Activated T-cell treated with anti-CD3 and anti-CD28 coated beads for 48 hours (primary cell): ENCODE measurements at places on chromosomes 6 and 20.

DNA sequence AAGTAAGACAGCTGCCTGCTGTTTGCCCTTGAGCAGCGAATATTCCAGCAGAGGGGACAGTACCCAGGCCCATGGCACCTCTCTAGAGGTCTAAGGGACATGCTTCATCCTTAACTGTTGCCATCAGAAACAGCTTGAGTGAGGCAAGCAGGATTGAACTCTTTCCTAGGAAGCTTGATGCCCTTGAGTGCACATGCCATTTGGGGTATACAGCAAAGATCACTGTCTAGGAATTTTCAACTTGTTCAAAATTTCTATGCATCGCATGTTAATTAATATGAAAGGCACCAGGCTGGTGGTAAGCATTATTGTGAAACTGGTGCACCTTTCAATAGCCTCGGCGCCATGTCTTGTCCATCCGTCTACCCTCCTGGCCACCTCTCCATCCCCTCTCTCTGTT lies 54.1 kb downstream of the EDN1 start:
- DNase-seq: no peak

DNA sequence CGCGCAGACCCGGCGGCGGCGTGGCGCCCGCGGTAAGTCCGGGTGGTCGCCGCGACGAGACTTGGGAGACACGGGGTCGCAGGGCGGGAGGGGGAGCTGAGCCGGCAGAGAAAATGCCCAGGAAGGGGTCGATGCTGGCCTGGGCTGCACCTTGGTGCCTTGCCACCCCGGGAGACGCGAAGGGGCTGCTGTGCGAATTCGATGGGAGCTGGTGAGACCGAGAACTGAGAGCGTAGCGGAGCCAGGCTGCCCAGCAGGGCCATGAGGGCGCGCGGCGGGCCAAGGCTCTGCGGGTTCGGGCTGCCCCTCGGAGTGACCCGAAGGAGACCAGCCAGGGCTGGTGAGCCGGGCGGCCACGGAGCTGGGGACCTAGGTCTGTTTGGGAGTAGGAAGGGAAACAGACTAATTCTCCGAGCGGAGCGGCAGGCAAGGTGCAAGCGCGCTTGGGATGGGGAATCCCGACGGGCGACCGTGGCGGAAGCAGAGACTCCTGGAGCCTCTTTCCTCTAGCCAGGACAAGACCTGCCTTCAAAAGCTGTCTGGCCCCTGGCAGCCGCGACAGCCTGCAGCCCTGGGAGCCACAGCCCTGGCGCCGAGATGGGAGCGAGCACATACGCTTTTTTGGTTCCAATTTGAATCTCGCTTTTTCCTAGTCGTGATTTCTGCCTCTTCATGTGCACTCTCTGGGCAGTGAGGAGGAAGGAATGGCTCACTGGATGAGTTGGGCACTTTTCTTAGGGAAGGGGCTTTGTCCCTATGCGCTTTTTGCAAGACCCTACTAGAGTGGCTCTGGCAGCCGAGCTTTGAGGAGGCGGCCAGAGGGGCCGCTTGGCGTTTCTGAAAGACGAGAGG lies 691 bp downstream of the SYNDIG1 start:
- DNase-seq: no peak

GRCh38 chr6:118843685-118844390 lies 50.1 kb upstream of the ASF1A start:
- no peak for DNase-seq

GRCh38 chr6:68447112-68447511 lies 188.0 kb upstream of the ADGRB3 start:
- no peak for DNase-seq

DNA sequence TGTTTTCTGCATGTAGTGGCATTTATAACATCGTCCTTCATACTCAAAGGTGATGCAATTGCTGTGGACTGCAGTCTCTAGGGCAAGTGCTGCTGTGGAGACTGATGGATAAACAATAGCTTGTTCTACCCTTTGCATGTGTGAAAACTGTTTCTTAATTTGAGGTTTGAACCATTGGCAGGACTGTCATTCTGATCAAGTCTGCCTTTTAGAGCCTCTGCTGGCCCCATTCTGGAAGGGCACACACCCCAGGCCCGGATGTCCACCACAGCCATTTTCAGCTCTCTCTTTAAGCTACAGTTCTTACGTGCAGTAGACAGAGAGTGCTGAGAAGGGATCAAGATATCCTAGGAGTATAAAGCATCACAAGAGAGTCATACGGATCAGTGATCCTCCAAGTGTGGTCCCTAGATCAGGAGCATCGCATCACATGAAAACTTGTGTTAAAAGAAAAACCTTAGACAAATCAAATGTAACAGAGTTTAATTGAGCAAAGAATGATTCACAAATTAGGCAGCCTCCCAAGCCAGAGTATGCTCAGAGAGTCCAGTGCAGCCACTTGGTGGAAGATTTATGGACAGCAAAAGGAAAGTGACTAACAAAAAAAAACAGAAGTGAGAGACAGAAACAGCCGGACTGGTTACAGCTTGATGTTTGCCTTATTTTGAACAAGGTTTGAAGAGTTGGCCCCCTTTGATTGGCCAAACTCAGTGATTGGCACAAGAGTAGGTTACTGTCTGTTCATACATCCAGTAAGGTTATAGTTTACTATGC lies 52.0 kb downstream of the FRK start:
- DNase-seq: no peak

DNA sequence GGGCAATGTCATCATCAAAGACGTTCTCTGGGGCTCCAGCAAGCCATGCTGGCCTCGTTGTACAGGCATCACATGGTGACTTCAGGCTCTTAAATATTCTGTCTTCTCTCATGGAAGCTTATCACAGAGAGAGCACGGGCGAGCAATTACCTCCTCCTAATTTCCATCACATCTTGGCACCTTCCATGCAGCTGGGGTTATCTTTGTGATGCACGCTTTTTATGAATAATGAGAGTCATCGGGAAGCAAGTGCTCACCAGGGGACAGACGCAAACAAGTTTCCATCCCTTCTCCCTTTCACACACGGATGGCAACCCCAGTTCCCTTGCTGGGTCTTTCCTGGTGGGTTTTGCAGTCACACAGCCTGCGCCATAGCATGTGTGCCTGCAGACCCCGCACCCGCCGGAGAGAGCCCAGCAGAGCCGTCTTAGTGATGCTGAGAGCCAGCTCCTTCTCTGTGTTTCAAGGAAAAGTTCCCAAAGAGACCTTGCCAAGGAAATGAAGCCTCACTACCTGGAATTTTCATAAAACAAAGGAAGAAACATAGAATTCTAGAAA lies 116.3 kb upstream of the AFDN start:
- no peak for DNase-seq

DNA sequence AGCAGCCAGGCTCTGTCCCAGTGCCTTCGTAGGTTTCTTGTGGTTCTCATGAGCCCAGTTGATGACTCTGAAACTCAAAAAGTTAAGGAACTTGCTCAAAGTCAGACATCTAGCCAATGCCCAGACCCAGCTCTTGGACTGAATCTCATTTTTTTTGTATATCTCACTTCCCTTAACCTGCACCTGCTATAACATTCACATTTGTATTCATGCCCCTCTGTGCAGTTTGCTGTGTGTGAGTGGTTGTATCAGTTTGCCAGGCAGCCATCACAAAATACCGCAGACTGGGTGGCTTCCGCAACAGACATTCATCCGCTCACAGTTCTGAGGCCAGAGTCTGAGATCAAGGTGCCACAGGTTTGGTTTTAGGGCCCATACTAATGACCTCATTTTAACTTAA lies 49.9 kb downstream of the IPCEF1 start:
- DNase-seq: no peak
